ENCODE measurements at places on chromosomes 4 and X.

DNA sequence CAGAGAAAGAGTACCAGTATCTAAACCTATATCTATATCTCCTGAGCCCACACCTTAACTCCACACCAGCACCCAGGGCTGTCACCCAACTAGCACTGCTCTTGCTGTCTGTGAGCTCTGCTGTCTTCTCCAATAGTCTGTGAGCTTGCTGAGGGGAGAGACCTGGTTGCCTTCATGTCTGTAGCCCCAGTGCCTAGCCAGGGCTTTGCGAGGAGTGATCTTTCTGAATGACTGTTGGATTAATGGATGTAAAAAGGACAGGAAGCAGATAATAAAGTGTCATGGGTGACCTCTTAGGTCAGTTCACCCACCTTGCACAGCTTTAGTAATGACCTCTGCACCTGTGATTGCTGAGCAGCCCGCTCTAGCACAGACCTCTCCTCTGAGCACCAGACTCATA, 30.5 kb downstream of the CNGA2 start:
- DNase-seq = no peak

DNA sequence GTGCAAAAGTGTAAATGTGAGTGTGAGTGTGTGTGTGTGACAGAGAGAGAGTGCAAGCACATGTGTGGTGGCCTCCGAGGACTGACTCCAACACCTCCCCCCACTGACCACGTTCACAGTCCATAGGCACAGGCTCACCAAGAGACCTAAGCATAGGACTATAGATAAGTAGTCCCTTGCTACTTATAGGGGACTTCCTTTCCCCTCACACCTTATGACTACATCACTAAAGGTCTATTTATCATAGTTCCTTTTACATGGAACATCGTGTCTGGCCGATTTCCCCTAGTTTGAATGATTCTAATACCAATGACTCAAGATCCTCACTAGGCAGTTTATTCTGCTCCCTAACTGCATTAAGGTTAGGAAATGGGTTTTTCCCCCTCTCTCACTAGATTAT, 17.8 kb downstream of the FRMPD3 start:
- no peak for DNase-seq

GRCh38 chrX:41377624-41378023, 43.7 kb downstream of the DDX3X start:
- DNase-seq = no peak

- DNase-seq = no peak
Measured at GRCh38 chr4:90580326-90580725, 453.1 kb downstream of the CCSER1 start.

GRCh38 chrX:132216806-132217202, 2.4 kb downstream of the RAP2C start:
- DNase-seq = no peak

DNA sequence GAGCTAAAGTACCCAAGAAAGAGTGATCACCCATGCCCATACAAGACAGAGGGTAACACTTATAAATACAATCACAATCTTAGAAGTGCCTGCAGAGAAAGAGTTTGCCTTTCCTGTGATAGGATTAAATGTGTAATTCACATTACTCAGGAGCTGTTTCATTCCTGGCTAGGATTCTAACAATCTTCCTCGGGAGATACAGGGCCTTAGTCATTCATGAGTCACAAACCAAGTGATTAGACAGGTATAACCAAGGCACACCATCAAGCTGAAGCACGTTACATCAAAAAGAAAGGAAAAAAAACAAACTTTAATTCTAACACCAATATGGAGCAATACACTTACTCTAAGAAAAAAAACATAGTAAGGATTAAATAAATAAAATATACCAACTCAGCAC, 14.9 kb downstream of the ABCG2 start:
- no peak for DNase-seq

GRCh38 chrX:52821079-52821760, 10.1 kb downstream of the XAGE5 start:
- DNase-seq = no peak

DNA sequence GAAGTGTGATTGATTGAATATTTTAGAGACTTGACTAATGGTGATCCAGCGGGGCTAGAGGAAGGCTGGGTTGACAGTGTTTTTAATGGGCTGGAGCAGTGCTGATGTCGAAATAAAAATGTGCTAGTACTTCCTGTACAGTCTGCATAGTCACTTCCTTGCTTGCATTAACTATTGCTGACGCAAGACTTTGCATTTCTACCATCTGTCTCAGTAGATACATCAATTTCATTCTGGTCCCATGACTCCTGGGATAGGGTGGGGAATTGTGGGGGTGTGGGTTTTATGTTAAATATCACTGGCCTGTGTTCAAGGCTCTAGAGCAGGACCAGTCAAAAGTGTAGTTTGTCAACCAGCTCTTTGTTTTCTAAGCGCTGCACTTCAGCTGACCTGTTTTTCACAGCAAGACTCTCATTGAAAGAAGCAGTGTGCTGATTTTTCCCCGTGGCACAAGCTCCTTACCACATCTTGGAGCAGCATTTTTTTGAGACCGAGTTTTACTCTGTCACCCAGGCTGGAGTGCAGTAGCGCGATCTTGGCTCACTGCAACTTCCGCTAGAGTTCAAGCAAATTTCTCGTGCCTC, 35.2 kb upstream of the PHEX start:
- no peak for DNase-seq

DNA sequence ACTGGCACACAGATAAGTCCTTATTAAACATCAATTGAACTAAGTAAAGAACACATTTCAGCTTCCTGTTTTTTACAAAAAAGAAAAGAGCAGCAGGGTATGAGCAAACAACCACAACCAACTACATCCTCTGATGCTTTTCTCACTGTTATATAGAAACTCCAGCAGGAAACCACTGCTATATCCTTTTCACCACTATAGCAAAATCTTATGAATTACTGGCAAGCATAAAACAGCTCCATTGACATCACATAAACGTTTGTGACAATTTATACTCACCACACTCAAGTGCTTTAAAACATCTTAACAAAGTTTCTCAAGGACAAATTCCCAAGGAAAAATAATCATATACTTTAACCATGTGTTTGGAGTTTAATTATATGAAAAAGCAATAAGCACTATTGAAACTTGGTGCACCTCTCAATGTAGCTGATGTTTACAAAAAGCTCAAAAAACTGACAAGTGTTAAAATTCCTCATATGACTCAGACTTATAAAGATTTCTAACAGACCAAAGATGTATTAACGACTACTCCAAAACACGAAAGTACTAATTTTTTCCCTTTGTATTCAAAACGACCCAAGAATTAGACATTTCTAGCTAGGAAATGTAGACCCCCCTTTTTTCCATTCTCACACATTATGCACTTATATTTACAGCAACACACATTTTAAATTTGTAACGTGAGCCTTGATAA, 12.9 kb downstream of the GPRIN3 start:
- no peak for DNase-seq

GRCh38 chr4:122980860-122981259, 58.5 kb upstream of the NUDT6 start:
- no peak for DNase-seq

GRCh38 chrX:124232523-124233201, 99.8 kb upstream of the TEX13D start:
- no peak for DNase-seq

DNA sequence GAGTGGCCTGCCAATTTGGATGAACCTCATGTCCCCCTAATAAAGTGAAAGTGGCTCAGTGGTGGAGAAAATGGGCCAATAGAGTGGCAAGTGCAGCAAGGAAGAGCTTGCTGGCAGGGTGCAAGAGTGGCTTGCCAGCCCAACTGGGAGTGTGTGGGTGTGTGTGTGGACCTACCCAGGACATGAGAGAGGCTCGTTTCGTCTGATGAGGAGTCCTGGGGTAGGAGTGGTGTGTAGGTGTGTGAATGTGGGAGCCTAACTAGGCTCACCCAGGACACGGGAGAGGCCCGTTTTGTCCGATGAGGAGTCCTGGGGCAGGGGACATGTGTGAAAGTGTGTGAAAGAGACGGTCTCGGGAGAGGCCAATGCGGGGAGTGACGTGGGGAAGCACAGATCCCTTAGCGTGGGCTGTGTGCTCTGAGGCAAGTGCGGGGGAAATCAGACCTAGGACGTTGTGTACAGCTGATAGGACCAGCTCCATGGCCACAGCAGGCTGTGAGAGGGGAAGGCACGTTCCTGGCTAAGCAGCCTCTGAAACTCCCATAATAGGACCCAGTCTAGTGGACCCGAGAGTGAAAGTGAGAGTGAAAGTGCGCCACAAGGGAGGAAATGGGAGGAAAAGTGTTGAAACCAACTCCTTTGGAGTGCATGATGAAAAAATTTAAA, 5.3 kb downstream of the GAGE10 start:
- DNase-seq = no peak

GRCh38 chr4:87901422-87901992, 68.7 kb downstream of the MEPE start:
- no peak for DNase-seq

DNA sequence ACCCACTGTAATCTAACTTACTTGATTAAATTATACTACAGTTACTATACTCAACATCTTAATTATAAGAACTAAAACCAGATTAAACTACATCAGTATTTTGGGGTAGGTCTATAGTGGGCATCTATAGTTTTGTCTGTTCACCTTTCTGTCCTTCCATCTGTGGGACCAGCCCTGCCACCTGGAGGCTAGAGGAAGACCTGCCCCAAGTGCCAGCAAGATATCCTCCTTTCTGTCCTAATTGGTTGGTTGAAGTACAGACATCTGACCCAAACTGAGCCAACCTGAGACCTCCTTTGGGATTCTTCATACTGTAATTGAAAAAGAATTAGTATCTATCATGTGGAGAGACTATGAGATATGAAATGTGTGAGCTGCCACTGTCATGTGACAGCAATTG, 172.2 kb upstream of the TLL1 start:
- DNase-seq = no peak

DNA sequence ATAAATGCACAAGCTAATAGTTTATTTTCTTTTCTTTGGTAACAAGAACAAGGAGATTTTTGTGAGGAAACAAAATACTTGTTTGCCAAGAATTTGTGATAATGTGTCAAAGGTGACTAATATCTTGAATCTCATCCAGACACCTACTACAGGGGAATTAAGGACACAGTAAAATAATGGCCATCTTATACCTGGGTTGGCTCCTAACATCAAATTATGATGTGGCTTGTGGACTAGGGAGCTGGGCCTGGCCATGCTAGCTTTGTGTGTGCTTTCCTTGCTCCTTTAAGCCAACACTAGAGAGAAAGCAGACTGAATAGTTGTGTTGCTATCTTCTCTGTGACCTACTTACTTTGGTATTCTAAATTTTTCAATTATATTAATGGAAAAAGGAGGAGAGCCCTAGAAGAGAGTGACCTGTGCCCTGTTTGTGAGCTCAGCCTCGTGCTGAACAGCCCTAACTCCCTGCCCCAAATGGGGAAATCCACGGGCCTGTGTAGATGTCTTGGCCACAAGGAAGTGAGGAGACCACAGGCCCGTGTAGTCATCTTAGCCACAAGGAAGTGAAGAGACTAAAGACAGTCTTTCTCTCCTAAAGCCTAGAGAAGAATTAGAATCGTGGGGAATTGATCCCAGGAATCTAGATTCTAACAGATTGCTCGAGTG, 23.3 kb downstream of the ARHGAP24 start:
- no peak for DNase-seq

- DNase-seq = no peak
Measured at GRCh38 chr4:121448231-121448630, 67.4 kb upstream of the QRFPR start.

- DNase-seq = no peak
Measured at GRCh38 chrX:19827088-19827487, 60.3 kb downstream of the SH3KBP1 start.

- no peak for DNase-seq
Measured at GRCh38 chr4:70533211-70533610, 14.8 kb downstream of the AMTN start.

DNA sequence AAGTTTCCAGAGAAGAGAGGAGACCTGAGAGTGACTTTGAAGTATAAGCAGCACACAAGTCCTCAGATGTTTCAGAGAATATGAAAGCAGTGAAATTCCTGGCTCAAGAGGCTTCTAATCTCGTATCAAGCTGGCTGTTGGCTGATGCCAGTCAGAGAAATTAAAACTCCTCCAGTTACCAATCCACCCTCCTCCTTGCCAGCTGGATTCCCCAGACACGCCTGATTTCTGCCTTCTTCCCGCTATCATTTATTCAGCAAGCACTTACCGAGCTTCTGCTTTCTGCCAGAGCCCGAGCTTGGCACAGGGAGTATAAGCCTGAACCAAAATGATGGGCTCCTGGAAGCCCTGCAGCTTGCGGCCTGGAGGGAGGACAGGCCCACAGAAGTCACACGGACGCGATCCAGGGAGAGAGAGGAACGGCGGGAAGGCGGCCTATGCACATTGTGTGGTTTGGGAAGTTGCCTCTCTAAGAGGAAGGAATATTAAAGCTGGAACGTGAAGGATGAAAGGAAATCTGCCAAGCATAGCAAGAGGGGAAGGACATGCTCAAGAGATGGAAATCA, 102.4 kb upstream of the TBL1X start:
- DNase-seq = no peak

- DNase-seq = no peak
Measured at GRCh38 chr4:42330002-42330592, 67.2 kb upstream of the SHISA3 start.

- DNase-seq = no peak
Measured at GRCh38 chr4:26719954-26720552, 136.2 kb downstream of the TBC1D19 start.

DNA sequence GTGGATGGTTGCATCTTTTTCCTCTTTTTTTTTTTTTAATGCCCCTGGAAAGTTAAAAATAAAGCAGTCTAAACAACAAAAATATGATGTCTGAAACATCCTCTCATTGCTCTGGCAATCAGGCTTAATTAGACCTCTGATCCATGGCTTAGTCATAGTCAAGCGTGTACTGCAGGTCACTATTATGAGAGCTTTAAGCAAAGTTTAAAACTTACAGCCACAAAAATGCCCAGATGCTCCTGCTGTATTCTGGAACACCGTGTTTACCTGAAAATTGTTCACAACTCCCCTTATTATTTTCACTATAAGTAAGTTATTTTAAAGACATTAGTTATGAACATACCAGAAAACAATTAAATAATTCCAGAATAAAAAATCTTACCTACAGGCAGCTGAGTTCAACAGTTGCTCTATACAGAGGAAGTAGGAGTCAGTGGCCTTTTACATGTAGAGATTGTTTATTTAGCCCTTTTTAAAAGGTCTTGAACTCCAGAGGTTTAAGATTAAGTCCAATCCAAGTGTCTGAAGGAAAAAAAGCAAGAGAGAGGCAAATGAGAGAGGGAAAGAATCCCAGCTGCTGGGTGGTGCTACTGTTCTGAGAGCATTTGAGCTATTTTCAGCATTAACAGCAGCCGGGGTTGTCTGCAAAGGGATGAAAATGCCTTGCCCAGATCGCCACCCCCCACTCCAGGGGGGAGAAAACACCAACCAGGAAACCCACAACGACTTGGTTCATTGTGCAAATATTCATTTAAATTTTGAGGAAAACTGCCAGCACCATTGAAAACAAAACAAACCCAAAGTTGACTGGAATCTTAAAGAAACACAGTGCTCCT, 36.9 kb downstream of the SORBS2 start:
- no peak for DNase-seq
